ENCODE measurements at places on chromosomes 2 and 18.

GRCh38 chr2:171271386-171271785 is 110.7 kb upstream of the TLK1 start:
- no peak for DNase-seq

DNA sequence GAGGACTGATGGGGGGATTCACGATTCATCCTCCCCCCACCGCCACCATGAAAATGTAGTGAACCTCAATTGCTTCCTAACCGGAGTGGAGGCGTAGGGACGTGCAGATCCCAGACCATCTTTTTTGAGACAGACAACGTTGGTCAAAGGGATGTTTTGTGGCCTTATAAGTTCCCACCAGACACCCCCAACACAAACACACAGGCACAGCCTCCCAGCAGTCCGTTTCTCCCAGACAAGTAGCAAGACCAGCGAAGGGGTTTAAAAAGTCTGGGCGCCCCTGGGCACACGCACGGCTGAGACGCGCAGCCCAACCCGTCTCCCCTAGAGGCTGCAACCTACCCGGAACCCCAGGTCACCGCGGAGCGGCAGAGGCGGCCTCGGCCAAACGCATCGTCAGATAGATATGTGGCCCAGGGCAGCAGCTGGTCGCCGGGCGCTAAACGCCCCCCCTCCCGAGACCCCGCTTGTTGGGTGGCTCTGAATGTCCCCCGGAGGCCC is 1.3 kb downstream of the GBX2 start:
- no peak for DNase-seq

GRCh38 chr2:112242384-112242783 is 12.5 kb downstream of the ZC3H8 start:
- DNase-seq: no peak

DNA sequence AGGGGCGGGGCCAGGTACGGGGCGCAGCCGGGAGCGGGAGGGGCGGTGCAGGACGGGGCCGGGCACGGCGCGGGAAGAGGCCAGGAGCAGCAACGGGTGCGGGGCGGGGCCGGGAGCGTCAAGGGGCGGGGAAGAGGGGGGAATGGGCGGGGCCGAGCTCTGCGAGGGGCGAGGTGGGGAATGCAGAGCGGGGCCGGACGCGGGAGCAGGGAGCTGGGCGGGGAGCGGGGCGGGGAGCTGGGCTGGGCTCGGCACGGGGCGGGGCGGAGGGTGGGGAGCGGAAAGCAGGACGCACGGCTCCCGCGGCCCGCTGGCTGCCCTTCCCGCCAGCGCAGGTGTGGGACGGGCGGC is at the start of gene IMPA2:
IMPA2 (plus strand) TSS at position 316 of the 351 bp plus-strand sequence. CDS start 163 bp downstream, outside the sequence.
- no peak for DNase-seq

GRCh38 chr2:64401529-64401880 is 52.5 kb upstream of the LGALSL start:
- DNase-seq: no peak

- no peak for DNase-seq
These were observed 363.0 kb upstream of the FANCL start for GRCh38 chr2:58604096-58604495.

- peak; percentile 39 for DNase-seq
These were observed 92.3 kb downstream of the B3GNT2 start for GRCh38 chr2:62287899-62288880.

All from stimulated activated CD8-positive, alpha-beta memory T cell treated with anti-CD3 and anti-CD28 coated beads, Interleukin-12 subunit alpha, Interleukin-12 subunit beta, amount 100 ng/mL, for 4 hours (primary cell).